ENCODE measurements at places on chromosomes 7 and 10.
A peak's percentile ranks its signal among the peaks of the same experiment; 100 is the strongest.

GRCh38 chr10:111116762-111117445 lies 40.1 kb downstream of the ADRA2A start:
- no peak for DNase-seq

GRCh38 chr7:8581842-8582241 lies 148.4 kb downstream of the NXPH1 start:
- no peak for DNase-seq

DNA sequence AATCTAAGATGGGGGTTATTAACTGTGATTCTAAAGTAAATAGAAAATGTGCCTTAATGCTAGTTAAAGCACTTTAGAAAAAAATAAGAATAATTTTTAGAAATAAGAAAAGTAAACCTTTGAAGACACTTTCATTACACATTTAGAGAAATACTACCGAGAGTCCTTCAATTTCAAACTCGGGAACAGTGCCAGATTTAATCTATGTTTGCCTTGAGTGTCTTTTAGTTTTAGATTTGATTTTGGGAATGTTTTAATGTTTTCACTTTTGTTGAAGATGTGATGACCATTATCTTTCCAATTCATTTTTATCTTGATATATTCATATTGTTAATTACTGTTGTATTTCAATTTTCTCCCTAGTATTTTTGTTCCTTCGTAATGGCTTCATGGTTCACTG lies 592.7 kb upstream of the MGMT start:
- DNase-seq, result no peak

DNA sequence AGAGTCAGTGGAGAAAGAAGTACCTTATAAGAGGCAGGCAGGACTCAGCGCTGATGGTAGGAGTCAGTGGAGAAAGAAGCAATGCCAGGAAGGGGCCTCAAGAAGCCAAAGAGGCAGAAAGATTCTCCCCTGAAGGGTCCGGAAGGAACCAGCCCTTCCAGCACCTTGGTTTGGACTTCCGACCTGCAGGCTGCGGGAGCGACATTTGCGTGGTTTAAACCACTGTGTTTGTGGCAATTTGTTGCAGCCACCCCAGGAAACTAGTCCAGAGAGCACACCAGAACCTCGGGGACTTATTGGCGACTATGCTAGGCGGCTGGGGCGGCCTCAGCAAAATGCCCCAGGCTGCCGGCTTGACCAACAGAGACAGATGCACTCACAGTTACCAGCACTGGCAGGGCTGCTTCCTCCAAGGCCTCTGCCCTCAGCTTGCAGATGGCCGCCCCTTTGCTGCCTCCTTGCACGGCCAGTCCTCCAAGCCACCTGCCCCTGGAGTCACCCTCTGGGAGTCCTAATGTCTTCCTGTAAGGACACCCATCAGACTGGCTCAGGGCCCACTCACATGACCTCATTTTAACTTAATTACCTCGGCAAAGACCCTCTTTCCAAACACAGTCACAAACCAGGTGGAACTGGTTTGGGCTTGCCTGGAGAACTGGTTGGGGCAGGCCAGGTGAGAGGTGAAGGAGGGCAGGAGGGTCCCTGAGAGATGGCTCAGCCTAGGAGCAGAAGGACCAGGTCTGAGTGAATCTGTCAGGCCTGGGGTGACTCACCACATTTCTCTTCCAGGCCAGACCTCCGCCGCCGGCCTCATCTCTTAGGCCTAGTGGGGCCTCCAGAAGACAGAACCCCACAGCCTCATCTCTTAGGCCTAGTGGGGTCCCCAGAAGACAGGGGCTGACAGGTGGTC lies 26.1 kb downstream of the CALML3 start:
- no peak for DNase-seq

DNA sequence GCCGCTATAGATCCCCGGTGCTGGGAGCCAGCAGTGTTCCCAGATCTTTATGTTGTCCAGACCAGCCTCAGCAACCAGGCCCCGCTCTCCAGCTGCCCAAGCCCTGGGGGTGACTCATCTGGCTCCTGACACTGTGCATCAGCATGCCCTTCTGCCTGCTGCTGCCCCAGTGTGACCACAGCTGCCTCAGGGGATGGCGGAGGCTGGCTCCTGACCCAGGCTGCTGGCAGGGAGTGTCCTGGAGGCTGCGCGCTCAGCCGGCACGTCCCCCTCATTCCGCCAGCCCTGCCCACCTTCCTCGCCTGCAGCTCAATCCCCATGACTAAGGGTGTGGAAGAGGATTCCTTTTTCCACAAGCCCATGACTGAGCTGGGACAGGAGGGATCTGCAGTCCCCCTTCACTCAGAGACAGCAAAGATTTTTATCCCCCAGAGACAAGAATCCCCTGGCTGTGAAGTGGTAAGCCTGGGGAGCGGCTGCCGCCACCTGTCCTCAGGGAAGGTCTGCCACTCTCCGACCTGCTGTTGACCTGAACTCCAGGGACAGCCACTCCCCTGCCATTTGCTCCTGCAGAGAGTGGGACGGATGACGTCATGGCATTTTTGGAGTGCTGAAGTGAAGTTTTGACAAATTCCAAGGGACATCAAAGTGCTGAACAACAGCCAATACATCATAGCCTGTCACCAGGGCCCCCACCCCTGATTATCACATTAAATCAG lies 182.8 kb upstream of the BMPER start:
- no peak for DNase-seq

GRCh38 chr7:16755397-16755796 lies 1.8 kb downstream of the TSPAN13 start:
- DNase-seq, result no peak

- DNase-seq, result no peak
Measured at GRCh38 chr7:107206706-107207105, 37.9 kb downstream of the HBP1 start.

GRCh38 chr10:117450940-117451339 lies 75.7 kb upstream of the PDZD8 start:
- DNase-seq, result no peak

- DNase-seq, result no peak
Measured at GRCh38 chr7:2478399-2478785, 2.2 kb upstream of the GRIFIN start.

DNA sequence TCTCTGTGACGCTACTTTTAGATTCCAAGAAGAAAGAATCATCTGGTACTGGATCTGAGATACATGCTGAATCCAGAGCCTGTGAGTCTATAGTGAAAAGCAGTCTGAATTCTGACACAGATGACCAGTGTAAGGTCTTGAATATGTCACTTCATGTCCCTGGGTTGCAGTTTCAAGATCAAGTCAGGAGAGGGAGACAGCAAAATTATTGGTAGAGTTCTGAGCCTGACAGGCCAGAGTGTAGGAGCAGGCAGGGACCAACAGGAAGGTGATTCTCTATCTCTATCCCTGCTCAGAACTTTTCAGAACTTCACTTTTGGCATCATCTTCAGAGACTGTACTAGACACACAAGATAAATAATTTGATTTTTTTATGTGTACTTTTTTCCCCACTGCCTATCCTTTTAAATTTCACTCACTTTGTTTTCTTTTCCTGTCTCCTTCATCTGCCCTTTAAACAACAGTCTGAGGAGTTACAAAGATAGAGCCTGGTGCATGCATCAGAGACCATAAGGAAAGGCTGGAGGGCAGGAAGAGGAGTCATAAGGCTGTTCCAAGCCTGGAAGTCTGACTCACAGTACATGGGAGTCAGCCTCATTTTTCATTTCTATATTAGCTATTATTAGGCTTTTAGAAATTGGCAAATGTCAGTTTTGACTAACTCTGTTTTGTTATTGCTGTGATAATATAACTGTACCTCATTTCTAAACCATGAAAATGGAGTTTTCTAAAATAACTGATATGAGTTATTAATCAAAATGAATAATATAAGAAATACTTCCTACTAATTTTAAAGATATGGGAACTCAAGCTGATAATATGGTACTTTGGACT lies 120.2 kb upstream of the TMEM229A start:
- no peak for DNase-seq

- DNase-seq, result no peak
Measured at GRCh38 chr7:146728141-146728540, 611.5 kb downstream of the CNTNAP2 start.

- DNase-seq, result peak; percentile 64
Measured at GRCh38 chr7:132430861-132431822, 145.1 kb downstream of the PLXNA4 start.

DNA sequence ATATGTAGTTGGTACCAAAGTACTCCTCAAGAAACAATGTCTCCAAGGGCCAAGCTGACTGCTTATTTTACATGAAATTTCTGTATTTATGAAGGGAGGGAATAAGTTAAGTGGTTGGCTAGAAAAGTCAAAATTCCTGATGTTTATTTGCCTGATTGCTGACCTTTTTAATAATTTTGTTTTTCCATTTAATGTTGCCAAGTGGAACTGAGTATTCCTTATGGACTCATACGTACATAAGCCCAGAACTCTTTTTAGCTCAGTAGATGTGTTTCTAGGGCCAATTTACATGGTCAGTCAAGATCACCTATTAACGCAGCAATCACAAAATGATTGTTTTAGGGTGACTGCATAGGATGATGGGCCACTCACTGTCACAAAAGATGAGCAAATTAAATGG lies 78.3 kb upstream of the FZD8 start:
- no peak for DNase-seq

DNA sequence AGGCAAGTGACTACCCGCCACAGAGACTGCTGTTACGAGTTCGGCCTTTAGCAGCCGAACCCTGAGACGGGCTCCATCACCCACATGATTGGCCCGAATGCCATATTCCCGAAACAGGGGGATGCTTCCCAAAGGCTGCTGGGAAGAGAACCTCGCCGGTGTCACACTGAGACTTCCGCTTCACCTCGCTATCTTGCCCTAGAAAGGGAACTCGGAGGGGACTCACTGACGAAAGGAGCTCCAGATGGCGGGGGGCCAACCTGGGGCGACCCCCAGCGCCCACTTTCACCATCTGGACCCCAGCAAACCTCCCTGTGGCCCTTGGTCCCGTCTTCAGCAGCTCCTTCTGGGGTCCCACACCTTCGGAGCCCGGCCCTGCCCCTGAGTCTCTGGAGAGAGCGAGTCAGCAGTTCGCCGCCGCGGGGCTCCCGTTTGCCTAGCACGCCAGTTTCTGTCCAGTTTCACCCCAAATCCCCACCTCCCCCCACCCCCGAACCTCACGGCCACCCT lies 529 bp downstream of the HPS1 start:
- DNase-seq, result peak; percentile 28

DNA sequence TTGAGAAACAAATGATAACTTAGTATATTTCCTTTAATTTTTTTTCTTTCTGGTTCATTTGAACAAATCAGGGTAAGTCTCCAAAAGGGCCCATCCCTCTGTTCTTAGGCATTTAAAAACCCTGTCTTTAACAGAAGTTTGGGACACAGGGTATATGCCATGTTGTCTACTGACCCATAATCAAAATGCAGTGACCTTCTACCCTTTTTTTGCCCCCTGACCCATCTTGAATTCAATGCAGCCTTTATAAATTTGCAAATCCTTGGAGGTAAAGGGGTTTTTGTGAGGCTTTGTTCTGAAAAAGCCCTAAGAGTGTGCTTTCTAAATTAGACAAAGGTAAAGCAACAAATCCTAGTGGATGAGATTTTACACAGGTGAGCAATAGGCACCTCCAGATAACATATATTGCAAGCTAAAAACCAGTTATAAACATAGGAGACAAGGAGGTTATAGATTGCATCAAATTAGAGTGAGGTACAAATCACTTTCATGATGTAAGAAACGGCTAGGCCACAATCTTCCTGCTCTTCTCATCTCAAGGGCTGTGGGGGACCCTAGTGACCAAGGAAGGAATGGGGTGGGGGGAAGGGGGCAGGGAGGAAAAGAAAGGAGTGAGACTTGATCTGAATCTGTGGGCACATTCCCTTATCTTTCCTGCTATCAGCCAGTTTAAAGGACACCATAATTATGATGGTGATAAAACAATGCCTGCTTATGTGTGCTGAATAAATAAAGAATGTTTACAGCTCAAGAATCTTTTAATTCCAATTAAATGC lies 2.7 kb downstream of the SKIDA1 start:
- DNase-seq, result no peak

DNA sequence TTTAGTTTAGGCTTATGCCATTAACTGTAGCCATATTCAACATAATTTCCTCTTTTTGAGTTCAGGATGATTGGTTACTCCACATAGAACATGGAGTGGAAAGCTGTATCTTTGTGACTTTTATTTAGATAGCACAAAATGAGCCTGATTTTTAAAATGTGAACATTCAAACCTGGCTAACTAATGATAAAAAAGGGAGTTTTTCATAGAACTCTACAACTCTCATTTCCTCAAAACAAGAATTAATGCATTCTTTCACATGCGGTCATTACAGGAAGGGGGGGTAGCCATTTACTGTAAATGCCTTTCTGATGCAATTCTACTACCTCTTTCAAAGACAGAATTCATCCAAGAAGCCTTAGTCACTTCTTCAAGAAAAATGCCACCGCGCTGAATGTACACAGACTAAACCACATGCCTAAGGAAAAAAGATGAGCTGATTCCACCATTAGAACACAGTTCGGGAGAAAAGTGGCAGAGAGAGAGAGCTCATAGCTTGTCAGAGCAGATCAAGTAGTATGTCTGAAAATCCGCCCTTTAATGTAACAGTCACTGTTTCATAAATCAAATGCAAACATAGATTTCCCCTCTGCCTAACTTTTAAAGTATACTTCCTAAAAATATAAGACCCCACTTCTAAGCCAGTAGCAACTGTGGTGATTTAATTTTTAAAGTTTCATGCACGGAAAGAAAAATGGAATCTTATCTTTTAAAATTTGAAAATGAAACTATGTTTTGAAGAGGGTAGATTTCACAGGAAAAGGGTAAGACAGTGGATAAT lies 226.4 kb upstream of the KLF14 start:
- DNase-seq, result peak; percentile 49

- no peak for DNase-seq
Measured at GRCh38 chr10:10533437-10533836, 484.2 kb upstream of the CELF2 start.

DNA sequence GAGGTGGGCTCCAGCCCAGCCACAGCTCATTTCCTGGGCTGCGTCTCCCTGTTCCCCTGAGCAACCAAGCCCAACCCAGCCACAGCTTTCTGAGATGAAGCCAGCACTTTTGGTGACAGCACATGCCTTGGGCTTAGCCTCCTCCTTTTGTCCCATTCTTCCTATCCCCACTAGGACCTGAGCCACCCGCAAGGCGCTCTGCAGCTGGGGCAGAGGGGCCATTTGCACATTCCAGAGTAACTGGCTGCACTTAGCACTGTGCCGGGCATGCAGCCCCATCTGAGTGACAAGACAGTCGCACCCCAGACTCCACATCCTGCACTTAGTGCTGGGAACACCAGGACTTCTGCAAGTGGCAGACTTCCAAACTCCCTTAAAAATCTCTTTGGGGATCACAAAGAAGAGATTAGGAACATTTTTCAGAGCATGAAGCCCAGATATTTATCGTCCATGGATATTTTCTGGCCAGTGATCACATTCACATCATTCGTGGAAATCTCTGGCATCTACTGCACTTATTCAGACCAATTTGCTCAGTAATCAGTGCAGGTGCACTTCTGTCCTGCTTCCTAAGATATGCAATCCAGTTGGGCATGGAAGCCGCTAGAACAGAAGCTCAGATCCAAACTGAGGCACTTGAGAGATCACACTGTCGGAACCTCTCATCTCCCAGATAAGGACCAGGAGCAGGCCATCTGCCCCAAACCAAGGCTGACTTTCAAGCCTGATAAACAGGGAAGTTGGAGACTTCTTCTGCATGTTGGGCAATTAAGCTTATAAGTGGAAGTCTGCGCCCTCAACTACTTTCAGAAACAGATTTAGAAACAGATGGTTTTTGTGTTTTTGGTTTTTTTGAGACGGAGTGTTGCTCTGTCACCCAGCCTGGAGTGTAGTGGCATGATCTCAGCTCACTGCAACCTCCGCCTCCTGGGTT lies 26.4 kb downstream of the CHST15 start:
- DNase-seq, result no peak
